MM.1S (cell line): ENCODE measurements at places on chromosomes 3 and 15.

DNA sequence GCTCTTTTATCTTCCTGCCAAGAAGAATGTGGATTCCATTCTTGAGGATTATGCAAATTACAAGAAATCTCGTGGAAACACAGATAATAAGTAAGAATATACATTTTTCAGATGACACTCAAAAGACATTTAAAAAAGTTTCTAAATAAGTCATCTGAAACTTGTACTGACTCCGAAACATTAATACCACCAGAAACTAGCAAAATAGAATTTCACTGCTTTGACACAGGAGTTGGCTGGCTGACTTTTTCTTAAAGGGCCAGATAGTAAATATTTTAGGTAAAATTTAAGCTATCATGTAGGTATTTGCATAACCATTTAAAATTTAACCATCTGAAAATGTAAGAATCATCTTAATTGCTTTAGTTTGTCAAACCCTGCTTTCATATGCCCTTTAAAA lies 20.8 kb downstream of the MORF4L1 start:
- DNase-seq = no peak

DNA sequence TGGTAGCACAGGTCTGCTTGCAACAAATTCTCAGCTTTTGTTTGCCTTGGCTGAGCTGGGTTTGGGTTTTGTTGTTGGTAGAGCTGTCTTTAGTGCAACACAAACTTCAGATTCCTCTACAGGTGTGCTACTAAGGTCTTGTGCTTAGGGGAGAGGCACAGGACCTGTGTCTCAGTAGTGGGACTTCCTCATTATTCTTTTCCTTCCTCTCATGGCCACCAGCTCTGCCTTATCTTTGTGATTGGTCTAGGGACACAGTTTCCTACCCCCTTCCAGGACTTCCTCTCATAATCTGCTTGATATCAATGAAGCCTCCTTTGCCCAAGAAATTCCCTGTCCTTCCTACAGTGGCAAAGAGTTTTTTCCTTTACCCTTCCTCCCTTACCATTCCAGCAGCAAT lies 24.9 kb upstream of the DNAAF4 start:
- no peak for DNase-seq

DNA sequence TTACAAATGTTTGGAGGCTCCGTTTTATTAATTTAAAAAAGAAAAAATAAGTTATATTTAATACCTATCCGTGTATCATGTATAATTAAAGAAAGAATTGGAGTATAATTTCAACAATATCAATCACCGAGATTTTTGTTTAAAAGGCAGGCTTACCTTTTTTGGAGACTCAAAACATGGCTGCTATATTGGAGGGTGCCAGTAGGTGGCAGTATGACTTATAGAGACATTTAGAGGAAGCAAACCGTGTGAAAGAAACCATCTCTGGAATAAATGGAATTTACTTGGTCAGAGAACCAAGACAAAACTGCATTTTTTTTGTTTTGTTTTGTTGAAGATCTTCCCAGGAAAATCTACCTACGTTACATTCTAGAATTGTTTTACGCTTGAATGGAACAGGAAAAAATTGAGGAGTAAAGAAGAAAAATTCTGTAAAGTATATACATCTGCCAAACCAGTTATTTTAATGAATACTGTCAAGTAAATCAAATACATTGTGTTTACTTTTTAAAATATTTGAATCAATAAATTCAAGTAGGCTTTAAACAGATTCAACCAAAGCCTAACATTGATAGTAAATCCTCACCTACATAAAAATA lies 802.6 kb upstream of the ALCAM start:
- DNase-seq = peak; percentile 66

DNA sequence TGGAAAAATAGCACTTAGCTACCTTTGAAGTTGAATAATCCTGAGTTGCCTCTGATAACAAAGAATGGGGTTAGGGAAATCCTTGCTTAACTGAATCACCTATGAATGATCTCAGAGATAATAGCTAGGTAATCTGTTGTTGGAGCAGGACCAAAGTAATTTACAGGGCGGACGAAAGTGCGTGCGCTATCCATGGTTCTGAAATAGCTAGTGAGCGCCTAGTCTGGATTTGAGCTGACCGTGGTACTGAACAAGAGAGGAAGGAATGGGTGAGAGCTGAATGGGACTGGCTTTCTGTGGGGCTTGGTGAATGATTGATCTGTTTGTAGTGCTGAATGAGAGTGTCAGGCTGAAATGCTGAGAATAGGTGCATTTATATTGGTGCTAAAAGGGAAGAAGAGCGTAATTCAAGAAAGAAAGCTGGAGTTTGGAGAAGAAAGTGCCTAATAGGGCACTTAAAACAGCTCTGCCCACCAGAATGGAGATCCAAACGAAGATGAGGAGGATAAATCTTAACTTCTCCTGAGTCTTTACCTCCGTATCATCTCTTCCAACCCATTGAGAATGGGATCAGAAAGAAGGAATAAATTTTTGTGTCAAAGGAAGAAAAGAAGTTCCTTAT lies 10.1 kb downstream of the SCN10A start:
- DNase-seq = peak; percentile 84

DNA sequence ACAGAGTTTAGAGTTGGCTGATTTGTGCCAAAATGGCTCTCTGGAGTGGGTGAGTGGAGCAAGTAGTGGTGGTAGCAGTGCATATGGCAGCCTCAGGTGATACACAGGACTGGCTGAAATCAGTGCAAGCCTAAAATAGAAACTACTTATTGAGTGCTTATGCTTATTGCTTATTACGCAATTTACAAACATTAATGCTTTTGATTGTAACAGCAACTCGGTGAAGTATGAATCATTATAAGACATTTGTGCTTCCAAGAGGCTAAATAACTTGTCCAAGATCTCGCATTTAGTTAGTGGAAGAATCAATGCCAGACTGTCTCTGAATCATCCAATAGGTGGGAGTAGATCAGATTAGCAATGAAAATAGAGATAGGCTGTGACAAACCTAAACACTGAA lies 353.8 kb downstream of the NAALADL2 start:
- DNase-seq = no peak

DNA sequence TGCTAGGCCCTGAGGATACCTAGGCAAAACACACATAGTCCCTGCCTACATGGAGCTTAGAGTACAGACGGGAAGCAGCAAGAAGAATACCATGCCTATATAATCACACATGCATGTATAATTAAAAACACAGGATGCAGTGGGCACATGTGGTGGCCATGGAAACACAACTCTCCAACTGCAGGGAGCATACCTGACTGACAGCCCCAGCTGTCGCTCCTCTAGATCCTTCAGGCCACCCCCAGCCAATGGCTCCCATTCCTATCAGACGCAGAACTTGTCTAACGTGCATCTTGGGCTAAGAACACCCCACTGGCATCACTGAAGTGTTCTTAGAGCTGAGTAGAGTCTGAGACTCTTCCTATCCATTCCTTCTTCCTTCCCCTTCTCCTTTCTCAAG lies 125.5 kb upstream of the FRMD4B start:
- no peak for DNase-seq

DNA sequence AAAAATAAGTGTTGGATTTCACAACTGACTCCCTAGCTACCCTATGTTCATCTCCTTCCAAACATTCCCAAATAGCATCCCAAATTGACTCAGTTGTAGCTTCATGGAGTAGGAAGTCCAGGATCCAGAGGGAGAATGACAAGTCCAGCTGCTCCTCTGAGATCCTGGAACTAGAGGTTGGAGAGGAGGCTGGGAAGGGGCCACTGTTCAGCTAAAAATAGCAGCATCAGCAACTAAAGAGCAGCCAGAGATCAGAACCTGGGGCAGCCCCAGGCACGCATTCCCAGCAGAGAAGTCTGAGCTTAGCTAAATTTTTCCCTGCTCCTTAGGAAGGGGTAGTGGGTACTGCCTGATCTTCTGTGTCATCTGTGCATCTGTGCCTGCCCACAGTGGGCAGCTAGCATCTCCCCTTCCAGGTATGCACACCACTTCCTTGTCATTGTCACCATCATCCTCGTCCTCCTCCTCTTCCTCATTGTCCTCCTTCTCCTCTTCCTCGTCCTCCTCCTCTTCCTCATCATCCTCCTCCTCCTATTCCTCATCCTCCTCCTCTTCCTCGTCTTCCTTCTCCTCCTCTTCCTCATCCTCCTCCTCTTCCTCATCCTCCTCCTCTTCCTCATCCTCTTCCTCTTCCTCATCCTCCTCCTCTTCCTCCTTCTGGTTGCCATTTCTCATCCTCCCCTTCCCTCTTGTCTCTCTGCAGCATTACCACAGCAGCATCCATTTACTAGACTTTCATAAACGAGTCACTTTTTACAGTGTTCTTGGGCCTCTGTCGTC lies 152.3 kb upstream of the ROPN1 start:
- DNase-seq = no peak

DNA sequence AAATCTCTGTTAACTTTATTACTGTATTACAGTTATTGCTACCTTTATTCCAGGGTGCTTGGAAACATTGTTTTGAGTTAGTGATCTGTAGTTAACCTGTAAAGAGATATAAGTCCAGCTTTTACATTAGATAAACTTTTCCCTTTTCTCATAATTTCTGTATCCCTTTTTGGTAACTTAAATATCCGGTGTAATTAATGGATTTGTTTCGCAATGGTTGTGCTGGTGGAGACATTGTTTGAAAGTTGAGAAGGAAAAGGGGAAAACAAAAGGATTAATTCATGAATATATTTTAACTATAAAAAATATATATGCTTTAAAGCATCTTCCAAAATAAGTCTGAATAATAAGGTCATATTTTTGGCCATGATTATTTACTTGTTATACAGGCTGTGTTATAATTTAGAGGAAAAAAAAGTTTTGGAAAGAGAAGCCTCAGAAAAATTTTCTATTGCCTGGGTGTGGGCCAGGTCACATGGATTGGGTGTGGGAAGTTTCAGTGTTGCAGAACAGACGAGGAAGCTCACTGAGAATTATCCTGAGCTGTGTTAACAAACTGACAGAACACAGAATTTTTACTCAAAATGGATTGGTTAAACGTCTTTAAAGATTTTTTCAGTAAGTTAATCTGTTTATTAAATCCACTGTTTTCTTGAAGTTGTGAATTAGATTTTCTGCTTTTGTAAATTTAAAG lies 27.7 kb upstream of the IL20RB start:
- no peak for DNase-seq

DNA sequence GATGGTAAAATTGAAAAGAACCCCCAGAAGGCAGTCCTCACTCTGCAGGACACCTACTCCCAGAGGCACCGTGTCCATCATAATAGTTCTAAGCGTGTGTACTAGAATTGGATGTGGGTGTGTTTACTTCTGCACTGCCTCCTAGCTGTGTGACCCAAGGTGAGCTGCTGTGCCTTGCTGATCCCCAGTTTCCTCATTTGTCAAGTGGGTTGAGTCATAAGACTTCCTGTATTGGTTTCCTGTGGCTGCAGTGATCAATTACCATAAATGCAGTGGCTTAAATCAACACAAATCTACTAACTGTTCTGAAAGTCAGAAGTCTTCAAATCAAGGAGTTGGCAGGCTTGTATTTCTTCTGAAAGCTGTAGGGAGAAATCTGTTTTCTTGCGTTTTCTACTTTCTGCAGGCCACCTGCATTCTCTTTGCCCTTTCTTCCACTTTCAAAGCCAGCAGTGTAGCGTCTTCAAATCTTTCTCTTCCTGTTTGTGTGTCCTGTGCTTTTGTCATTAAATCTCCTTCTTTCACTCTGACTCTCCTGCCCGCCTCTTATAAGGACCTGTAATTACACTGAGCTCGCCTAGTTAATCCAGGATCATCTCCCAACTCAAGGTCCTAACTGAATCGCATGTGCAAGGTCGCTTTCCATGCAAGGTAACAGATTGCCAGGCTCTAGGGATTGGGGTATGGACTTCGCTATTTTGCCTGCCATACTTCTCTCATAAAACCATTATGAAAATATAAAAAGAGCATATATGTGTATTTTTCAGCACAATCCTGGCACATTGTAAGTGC lies 59.0 kb downstream of the RORA start:
- peak; percentile 73 for DNase-seq
